ENCODE measurements at places on chromosomes 7 and 10.

- peak; percentile 24 for DNase-seq
Measured at GRCh38 chr10:15313047-15313446, 58.0 kb downstream of the FAM171A1 start.

DNA sequence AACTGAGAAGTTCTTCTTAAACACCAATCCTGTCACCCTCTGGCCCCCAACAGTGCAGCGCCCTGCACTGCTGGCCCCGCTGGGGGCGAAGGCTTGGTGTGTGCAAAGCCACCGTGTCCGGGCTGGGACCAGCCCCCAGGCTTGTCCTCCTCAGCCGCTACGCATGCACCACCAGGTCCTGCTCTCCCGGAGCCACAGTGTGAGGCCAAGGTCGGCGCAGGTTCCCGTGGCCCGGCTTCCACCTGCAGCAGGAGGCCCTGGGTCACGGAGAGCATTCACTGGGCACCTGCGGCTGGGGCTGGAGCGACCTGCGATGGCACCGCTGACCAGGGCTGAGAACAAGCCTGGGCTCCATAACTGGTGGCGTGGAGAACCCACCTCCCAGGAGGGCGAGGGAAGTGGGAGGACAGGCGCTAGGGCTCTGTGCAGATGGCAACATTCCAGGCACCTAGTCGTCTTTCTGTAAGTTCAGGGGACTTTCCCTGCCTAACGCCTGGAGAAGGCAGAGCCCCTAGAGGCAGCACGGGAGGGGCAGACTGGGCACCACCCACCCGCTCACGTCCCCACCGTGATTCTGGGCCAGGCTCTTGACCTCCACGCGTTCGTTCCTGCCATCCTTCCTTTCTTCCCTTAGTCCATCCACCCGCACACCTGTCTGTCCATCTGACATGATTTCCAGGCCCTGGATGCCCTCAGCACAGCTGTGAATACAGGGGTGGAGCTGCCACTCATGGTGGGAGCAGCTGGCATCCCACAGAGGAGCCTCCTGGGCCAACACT, 271.6 kb downstream of the ELFN1 start:
- no peak for DNase-seq

GRCh38 chr7:115911465-115911864, 119.1 kb downstream of the TFEC start:
- no peak for DNase-seq

- no peak for DNase-seq
Measured at GRCh38 chr10:52279546-52279945, 34.5 kb upstream of the DKK1 start.

- no peak for DNase-seq
Measured at GRCh38 chr7:125644109-125644508, 714.5 kb upstream of the POT1 start.

GRCh38 chr10:121974535-121975294, at the start of gene NSMCE4A:
TSS of gene NSMCE4A (minus strand) at chr10:121975217. CDS start at chr10:121975165, 52 bp downstream.
- DNase-seq = peak; percentile 96

- DNase-seq = no peak
Measured at GRCh38 chr10:113562704-113563103, 9.9 kb downstream of the HABP2 start.

GRCh38 chr10:9449530-9449929, 1395.0 kb downstream of the GATA3 start:
- no peak for DNase-seq

DNA sequence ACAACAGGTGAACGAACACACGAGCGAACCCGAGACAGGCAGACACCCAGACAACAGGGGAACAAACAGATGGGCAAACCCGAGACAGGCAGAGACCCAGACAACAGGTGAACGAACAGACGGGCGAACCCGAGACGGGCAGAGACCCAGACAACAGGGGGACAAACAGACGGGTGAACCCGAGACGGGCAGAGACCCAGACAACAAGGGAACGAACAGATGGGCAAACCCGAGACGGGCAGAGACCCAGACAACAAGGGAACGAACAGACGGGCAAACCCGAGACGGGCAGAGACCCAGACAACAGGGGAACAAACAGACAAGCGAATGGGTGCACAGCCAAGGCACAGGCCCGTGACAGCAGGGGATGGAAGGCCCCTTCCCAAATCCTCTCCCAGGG, 264.7 kb downstream of the ELFN1 start:
- DNase-seq = no peak

All from AG20443 (cell line).